CD4-positive, alpha-beta memory T cell (primary cell): ENCODE measurements at places on chromosomes 2 and 18. TPM values are rescaled to one million over a fixed set of nuclear protein-coding genes. Genes with fewer than 3 reads are reported as not detected.

DNA sequence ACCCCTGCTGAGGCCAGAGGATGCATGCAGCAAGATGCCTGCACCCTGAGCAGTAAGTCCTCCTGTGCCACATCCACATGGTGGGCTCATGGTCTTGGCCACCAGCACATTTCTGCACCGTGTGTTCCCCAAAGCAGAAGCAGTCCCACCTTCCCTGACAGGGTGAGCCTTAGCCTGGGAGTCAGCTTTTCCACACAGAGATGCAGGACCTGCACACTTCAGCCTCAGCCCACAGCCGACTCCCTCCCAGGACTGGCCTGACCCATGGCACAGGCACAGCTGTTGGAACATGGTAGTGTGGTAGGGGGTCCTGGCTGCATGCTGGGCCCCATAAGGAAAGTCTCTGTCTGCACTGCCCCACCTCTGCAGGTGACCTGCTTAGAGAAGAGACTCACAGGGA, 5.0 kb downstream of the SNED1 start:
- DNase-seq = no peak

- DNase-seq = no peak
Observed at GRCh38 chr2:55089726-55090125, 39.5 kb upstream of the RTN4 start.

DNA sequence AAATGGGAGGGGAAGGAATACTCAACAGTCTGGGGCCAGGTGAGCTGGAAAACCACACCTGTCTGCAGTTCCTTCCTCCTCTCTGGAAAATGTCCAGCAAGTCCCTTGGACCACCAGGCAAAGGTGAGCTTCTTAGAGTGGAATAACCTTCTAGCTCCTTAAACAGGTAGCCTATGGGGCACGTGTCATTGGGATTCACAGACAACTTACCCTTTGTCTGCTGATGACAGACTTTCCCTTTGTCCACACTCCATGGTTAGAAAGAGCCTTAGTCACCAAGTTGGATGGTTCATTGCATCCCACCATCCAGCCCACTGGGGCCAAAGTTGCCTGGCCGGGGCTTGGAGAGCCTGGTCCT, 98.0 kb upstream of the ITGA6 start:
- no peak for DNase-seq

DNA sequence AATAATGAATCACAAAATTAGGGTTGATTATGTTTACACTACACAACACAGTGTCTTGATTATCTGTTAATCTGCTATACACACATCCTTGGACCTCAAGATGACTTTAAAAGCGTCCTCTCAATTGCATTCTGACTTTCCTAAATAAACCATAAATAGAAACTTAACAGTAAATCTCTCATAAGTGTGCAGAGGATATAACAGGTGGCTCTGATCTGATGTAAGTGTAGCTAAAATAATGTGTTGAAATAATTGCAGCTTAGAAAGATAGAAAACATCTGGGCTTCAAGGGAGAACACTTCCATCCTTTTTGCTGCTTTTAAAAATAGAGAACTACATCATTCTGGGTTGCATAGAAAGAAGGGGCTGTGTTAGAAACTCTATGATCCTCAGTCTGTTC, 78.4 kb upstream of the EFEMP1 start:
- DNase-seq = no peak

GRCh38 chr18:69328086-69328485, 72.6 kb upstream of the DOK6 start:
- DNase-seq = no peak

- peak; percentile 75 for DNase-seq
Observed at GRCh38 chr18:32040936-32041335, 22.3 kb downstream of the RNF125 start.

DNA sequence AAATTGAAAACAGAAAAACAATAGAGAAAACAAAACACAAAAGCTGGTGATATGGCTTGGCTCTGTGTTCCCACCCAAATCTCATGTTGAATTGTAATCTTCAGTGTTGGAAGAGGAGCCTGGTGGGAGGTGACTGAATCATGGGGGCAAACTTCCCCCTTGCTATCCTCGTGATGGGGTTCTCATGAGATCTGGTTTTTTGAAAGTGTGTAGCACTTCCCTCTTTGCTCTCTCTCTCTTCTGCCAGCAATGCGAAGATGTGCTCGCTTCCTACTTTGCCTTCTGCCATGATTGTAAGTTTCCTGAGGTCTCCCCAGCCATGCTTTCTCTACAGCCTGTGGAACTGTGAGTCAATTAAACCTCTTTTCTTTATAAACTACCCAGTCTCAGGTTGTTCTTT, 112.3 kb upstream of the UXS1 start:
- no peak for DNase-seq

GRCh38 chr2:183522489-183523266, 398.4 kb downstream of the NUP35 start:
- DNase-seq = no peak

DNA sequence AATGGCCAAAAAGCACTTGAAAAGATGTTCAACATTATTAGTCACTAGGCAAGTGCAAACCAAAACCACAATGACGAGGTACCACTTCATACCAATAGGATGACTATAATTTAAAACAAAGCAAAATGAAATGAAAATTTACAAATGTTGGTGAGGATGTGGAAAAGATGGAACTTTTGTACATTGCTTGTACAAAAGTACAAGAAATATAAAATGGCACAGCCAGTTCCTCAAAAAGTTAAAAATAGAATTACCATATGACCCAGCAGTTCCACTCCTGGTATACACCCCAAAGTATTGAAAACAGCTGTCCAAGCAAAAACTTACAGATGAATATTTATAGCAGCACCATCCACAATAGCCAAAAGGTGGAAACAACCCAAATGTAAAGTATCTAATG, 107.8 kb upstream of the XPO1 start:
- no peak for DNase-seq

GRCh38 chr2:167289651-167290410, 401.6 kb downstream of the XIRP2 start:
- DNase-seq = no peak

DNA sequence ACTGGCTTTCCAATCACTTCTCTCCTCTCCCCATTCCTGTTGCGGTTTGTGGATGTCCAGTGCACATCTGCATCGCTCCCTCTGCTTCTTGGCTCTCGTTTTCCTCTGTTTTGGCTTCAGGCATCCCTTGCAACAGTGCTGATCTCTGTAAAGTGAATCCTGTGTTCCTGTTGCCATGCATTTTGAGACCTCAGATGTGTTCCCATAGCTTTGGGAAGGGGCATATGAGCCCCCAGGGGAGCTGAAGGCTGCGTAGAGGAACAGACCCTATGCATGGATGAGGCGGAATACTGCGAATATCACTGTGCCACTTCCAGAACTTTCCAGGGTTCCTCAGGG, 168.4 kb upstream of the HAAO start:
- DNase-seq = no peak

DNA sequence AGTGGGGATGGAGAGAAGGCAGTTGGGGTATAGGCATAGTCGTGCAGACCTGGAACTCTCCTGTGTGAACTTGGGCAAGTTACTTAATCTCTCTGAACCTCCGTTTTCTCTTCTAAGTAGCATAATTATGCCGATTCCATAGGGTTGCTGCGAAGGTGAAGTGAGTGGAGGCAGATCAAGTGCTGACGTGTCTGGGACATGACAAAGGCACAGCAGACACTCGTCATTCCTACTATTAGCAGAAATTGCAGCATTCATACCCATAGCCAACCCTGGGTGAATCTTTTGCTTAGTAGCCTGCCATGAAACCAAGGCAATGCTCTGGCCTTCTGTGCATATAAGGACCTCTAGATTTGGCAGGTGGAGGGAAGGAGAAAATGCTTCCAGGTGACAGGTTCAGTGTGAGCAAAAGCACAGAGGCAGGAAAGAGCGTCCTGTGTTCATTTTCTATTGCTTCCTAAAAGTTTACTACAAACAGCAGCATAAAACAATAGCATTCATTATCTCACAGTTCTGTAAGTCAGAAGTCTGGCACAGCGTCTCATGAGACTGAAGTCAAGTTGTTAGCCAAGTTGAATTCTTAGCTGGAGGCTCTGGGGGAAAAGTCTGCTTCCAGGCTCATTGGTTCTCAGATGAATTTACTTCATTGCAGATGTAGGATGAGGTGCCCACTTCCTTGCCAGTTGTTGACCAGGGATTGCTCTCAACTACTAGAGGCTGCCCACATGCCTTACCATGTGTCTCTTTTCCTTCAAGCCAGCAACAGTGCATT, 77.8 kb downstream of the CTIF start:
- DNase-seq = no peak

DNA sequence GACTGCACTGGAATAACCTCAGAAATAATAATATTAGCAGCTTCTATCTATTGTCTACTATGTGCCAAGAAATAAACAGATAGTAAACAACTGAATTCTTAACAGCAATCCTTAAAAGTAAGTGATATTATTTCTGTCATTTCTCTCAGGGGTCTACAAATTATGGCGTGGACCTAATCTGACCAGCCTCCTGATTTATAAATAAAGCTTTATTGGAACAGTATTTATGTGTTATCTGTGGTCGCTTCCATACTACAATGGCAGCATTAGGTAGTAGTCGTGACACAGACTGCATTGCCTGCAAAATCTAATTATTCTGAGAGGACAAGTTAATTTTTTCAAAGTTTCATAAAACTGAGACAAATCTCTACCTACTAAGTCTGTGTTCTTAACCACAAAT, 49.0 kb downstream of the SLC16A14 start:
- DNase-seq = no peak

GRCh38 chr2:36550006-36550405, 48.0 kb downstream of the FEZ2 start:
- no peak for DNase-seq

Gene LRATD1
- not detected for total RNA-seq

Gene HNRNPLL
- 103 TPM for total RNA-seq

Gene EMX1
- not detected for total RNA-seq

Gene MOB1A
- 135 TPM for total RNA-seq

Gene GNLY
- total RNA-seq = 20.0 TPM

Gene SCYGR4
- total RNA-seq = not detected

Gene PSMA8
- 0.75 TPM for total RNA-seq

Gene AFF3
- total RNA-seq = 3.9 TPM

Gene PTPRN
- not detected for total RNA-seq

Gene CYS1
- total RNA-seq = not detected
